ENCODE measurements at places on chromosomes 5 and 9.

GRCh38 chr5:74499256-74500050 lies 141.1 kb downstream of the ENC1 start:
- H3K4me1 ChIP-seq = no peaks in the 10 kb centered on the region
- H3K27me3 ChIP-seq = no peaks in the 10 kb centered on the region
- DNase-seq = no peak
- no peaks in the 10 kb centered on the region for H3K36me3 ChIP-seq

DNA sequence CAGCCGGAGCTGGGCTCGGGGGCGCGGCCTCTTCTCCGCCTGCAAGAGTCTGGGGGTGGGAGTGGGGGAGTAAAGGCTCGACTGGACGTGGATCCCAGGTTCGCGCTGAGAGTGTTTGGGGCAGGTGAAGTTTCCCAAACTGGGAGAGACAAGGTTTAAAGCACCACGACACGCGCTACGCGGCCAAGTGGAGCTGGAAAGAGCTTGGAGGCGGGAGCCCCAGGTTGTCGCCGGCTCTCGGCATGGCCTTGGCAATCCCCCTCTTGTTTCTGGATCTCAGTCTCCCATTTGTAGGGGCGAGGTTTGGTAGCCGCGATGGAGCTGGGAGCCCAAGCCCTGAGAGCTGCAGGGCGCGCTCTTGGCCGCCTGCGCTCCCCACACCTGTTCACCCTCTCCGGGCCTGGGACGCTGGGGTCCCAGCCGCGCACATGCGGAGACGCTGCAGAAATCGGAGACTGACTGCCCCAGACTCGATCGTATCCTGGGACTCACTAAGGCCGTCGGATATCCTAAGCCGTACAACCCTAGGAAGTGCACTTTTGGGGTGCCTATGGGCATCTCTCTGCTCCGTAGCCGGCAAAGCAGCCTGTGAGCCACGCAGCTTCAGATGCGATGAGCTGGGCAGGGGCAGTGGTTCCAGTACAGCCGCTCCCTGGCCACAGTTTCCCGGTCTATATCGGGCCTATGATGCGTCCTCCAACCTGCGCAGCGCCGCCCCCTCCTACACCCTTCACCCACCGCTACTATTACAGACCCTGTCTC lies 937 bp downstream of the TMOD1 start:
- no peaks in the 10 kb centered on the region for H3K36me3 ChIP-seq
- peak; percentile 49 for DNase-seq
- peaks cover 15% of the 10 kb centered on the region for H3K27me3 ChIP-seq
- peak overlapping the region; percentile 75 for H3K4me3 ChIP-seq
- H3K27ac ChIP-seq = peak overlapping the region; percentile 71

DNA sequence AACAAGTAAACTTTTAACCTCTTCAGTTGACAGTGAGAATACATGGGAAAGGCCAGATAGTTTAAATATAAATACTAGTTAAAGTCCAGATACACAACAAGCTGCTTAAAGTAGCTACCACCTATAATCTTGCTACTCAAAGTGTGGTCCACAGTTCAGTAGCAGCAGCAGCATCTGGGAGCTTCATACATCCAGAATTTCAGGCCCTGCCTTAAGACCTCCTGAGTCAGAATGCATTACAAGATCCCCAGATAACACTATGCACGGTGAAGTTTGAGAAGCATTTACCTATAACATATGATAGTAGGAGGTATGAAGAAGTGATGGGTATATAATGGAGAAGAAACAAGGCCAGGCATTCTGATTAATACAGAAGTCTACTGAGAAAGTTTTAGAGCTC lies 244.5 kb downstream of the EFNA5 start:
- no peak overlapping the region for H3K27ac ChIP-seq
- no peaks in the 10 kb centered on the region for H3K36me3 ChIP-seq
- H3K27me3 ChIP-seq = no peaks in the 10 kb centered on the region
- H3K4me3 ChIP-seq = no peak overlapping the region

- no peaks in the 10 kb centered on the region for H3K27me3 ChIP-seq
- no peak overlapping the region for H3K4me3 ChIP-seq
- H3K36me3 ChIP-seq = no peaks in the 10 kb centered on the region
These were observed 181.3 kb upstream of the ZNF608 start for GRCh38 chr5:124927735-124928134.

- peaks cover 78% of the 10 kb centered on the region for H3K4me1 ChIP-seq
- no peak for DNase-seq
- H3K27me3 ChIP-seq = no peaks in the 10 kb centered on the region
- H3K4me3 ChIP-seq = no peak overlapping the region
- peaks cover 24% of the 10 kb centered on the region for H3K36me3 ChIP-seq
These were observed 13.0 kb downstream of the SH2D3C start for GRCh38 chr9:127765418-127765817.

DNA sequence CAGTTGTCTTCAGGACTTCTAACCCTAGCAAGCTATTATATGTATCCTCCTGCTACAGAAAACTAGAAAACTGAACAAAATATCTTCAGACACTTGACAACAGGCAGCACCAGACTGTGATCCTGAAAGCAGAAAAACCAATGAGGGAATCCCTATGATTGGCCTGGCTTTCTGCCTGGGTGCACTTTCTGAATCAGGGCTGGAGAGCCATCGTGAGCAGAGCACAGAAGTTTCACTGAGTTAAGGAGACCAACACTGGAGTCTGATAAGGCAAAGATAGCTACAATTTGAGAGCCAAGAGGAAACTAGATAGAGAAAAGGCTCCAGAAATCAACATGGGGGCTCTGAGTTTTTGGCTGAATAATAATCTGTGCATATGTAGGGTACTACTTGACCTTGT lies 106.5 kb downstream of the FANCC start:
- DNase-seq = no peak
- H3K4me1 ChIP-seq = no peaks in the 10 kb centered on the region
- H3K27ac ChIP-seq = no peak overlapping the region
- H3K36me3 ChIP-seq = no peaks in the 10 kb centered on the region
- H3K4me3 ChIP-seq = no peak overlapping the region

DNA sequence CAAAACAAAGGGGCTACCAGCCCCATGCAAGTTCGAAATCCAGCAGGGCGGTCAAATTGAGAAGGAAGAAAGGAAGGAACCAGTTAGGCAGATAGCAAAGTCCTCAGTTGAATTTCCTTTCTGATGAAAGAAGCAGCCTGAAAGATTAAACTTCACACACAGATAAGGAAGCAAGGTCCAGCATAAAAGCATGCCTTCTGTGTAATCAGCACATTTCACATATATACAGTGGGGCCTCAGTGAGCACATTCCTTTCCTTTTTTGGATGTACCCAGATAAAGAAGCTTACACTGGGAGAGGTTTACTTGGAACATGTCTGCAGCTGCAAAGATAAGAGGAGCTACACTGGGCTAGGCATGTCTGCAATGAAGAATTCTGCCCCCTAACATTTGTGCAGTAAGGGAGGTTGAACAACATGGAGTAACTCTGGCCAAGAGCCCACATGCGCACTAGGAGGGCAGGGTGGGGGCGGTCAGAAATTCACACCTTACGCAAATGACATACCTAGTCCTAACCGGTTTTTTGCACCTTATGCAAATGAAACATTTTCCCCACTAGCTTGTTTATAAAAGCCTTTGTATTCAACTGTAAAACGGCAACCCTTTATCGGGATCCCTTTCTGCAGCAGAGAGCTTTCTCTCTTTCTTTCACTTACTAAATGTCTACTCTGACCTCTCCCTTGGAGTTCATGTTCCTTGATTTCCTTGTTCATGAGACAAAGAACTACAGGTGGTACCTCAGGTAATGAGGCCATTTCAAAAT lies 149.7 kb upstream of the FBXL17 start:
- no peaks in the 10 kb centered on the region for H3K27me3 ChIP-seq
- H3K4me1 ChIP-seq = no peaks in the 10 kb centered on the region
- H3K27ac ChIP-seq = no peak overlapping the region
- no peak overlapping the region for H3K4me3 ChIP-seq
- DNase-seq = no peak

GRCh38 chr5:62354028-62354874 lies 48.2 kb downstream of the KIF2A start:
- H3K36me3 ChIP-seq = peaks cover 57% of the 10 kb centered on the region
- H3K27ac ChIP-seq = no peak overlapping the region
- H3K4me1 ChIP-seq = no peaks in the 10 kb centered on the region
- H3K4me3 ChIP-seq = no peak overlapping the region
- DNase-seq = no peak

DNA sequence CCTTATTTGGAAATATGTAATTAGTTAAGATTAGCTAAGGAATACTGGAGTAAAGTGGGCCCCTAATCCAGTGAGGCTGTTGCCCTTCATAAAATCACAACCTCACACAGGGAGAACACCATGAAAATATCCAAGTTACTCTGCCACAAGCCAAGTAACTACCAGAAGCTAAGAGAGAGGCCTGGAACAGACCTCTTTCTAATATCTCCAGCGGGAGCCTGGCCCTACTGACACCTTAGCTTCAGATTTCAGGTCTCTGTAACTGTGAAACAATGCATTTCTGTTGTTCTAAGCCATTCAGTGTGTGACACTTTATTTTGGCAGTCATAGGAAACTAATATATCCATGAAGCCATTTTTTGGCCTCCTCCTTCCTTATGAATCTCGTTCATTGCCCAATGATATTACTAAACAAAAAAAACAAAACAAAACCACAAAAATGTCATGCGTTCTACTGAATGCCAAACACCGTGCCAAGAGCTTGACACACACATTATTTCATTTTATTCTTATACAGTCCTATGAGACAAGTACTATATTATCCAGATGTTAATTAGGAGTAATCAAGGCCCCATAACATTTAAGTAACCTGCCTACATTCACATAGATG lies 699.0 kb downstream of the MAT2B start:
- H3K27me3 ChIP-seq = no peaks in the 10 kb centered on the region
- no peak for DNase-seq
- no peaks in the 10 kb centered on the region for H3K36me3 ChIP-seq
- no peak overlapping the region for H3K27ac ChIP-seq

DNA sequence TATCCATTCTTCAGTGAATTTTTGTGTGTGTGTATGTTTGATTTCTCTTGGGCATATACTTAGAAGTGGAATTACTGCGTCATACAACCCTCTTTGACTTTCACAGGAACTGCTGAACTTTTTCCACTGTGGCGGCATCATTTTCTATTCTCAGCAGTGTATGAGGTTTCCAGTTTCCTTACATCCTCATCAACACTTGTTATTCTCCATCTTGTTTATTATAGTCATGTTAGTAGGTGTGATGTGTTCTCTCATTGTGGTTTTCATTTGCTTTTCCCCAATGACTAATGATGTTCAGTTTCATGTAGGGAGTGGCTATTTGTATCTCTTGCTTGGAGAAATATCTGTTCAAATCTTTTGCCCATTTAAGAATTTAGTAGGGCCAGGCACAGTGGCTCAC lies 2.6 kb downstream of the ZNF79 start:
- peaks cover 28% of the 10 kb centered on the region for H3K36me3 ChIP-seq
- no peak overlapping the region for H3K4me3 ChIP-seq
- H3K4me1 ChIP-seq = peaks cover 40% of the 10 kb centered on the region
- H3K27ac ChIP-seq = no peak overlapping the region
- no peak for DNase-seq

- no peak overlapping the region for H3K27ac ChIP-seq
- H3K4me3 ChIP-seq = no peak overlapping the region
These were observed 44.4 kb downstream of the BNC2 start for GRCh38 chr9:16825971-16826625.

GRCh38 chr5:144139586-144139985 lies 30.9 kb downstream of the YIPF5 start:
- no peak for DNase-seq
- no peak overlapping the region for H3K4me3 ChIP-seq
- no peaks in the 10 kb centered on the region for H3K36me3 ChIP-seq
- no peak overlapping the region for H3K27ac ChIP-seq

GRCh38 chr5:109483395-109483971 lies 73.7 kb upstream of the PJA2 start:
- no peak overlapping the region for H3K4me3 ChIP-seq
- peaks cover 37% of the 10 kb centered on the region for H3K4me1 ChIP-seq
- no peak for DNase-seq
- H3K36me3 ChIP-seq = no peaks in the 10 kb centered on the region
- peak overlapping the region; percentile 2 for H3K27ac ChIP-seq
- H3K27me3 ChIP-seq = no peaks in the 10 kb centered on the region

- DNase-seq = peak; percentile 49
- H3K27ac ChIP-seq = no peak overlapping the region
- H3K4me1 ChIP-seq = no peaks in the 10 kb centered on the region
- H3K27me3 ChIP-seq = no peaks in the 10 kb centered on the region
- H3K4me3 ChIP-seq = no peak overlapping the region
These were observed 344.9 kb downstream of the ICE1 start for GRCh38 chr5:5767286-5767928.

DNA sequence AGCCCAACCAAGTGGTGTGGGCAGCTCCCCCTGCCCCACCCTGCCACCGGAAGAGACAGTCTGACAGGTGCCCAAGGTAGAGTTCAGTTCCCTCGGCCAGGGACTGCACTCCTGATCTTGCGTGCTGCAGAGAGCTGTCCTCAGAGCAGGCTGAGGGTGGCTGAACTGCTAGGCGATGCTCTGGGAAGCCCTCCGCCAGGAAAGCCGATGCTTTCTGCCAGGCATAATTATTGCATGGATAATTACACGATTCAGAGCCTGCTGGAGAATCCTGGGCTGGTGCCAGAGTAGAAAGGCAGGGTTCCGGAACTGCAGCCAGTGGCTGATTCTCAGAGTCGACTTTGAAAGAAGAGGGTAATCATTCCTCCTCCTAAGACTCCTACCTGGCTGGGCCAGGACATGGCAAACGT lies 19.3 kb downstream of the KCNIP1 start:
- no peak overlapping the region for H3K4me3 ChIP-seq
- peaks cover 4% of the 10 kb centered on the region for H3K27me3 ChIP-seq
- no peak for DNase-seq
- H3K36me3 ChIP-seq = no peaks in the 10 kb centered on the region
- no peaks in the 10 kb centered on the region for H3K4me1 ChIP-seq
- no peak overlapping the region for H3K27ac ChIP-seq

- no peaks in the 10 kb centered on the region for H3K27me3 ChIP-seq
- no peak for DNase-seq
- no peak overlapping the region for H3K4me3 ChIP-seq
- no peaks in the 10 kb centered on the region for H3K36me3 ChIP-seq
- H3K4me1 ChIP-seq = peaks cover 68% of the 10 kb centered on the region
These were observed 42.8 kb downstream of the SHB start for GRCh38 chr9:38026021-38026809.

GRCh38 chr5:156366521-156366920 lies 39.6 kb downstream of the SGCD start:
- no peak for DNase-seq
- H3K27ac ChIP-seq = no peak overlapping the region
- no peaks in the 10 kb centered on the region for H3K27me3 ChIP-seq
- no peaks in the 10 kb centered on the region for H3K4me1 ChIP-seq

Data from lower lobe of right lung (tissue), 2 donors.